ENCODE measurements at places on chromosomes 2 and 18.

DNA sequence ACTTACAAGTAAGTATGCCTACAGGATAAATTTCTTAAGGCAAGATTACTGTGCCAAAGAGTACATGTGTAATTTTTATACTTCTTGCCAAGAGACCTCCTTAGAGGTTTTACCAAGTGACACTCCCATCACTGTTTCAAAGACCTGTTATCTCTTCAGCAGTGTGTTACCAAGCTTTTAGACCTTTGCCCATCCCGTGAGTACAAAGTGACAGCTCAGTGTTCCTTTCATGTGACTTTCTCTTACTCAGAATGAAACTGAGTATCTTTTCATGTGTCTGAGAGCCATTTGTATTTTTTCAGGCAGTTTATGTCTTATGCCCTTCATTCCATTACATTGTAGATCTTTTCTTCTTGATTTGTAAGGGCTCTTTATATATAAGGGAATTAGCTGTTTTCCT, 287.5 kb upstream of the SALL3 start:
- no peak for DNase-seq

- DNase-seq, result no peak
Observed at GRCh38 chr18:2518473-2518872, 52.8 kb downstream of the METTL4 start.

DNA sequence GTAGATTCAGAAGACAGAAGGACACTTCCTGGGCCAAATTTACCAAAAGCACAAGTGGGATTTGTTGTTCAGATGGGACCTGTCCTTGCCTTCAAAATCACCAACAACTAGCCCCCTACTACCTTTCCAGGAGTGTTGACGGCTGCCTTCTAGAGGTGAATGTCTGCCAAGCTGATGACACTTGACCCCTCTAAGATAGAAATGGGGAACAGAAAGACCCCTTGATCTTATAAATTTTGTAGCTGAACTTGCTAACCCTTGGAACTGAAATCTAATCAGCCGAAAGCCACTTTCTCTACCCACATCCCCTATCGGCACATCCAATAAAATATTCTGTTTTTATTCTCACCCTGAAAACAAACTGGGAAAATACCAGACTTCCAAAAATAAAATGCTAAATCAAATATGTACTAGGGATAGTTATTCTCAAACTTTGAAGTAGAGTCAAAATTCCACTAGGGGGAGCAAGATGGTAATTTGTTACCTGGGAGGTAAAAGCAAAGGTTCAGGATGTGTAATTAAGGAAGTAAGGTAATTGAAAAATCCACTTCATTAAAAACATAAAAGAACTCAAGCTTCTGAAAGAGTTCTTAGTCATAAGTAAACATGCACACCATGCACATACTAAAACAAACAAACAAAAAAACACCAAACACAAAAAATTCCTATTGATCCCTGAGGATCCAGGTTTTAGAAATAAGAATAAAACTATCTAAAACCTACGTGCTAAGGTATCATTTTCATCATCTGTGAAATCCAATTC, 119.2 kb downstream of the ANKRD44 start:
- DNase-seq, result no peak

GRCh38 chr2:160752475-160753330, 259.1 kb upstream of the RBMS1 start:
- DNase-seq, result no peak

DNA sequence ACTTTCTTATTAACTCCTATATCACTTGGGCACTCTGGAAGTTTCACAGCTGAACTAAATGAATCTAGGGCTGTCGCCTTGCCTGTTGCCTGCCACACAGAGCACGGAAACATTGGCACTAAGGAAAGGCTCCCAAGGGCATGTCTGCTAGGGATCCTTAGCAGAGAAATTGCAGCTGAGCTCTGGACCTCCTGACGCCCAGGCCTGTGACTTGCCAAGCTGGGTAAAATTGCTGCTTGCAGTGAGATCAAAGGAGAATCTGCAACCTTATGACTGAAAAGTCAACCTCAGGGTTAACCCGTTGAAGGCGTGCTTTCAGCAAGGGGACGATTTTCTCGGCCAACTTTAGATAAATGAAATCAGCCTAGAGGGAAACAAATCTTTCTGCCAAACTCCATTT, 189.8 kb downstream of the NCK2 start:
- peak; percentile 28 for DNase-seq

GRCh38 chr2:212548455-212548819, 9.8 kb upstream of the ERBB4 start:
- no peak for DNase-seq

GRCh38 chr2:219777388-219777787, 150.0 kb downstream of the SLC4A3 start:
- DNase-seq, result no peak

DNA sequence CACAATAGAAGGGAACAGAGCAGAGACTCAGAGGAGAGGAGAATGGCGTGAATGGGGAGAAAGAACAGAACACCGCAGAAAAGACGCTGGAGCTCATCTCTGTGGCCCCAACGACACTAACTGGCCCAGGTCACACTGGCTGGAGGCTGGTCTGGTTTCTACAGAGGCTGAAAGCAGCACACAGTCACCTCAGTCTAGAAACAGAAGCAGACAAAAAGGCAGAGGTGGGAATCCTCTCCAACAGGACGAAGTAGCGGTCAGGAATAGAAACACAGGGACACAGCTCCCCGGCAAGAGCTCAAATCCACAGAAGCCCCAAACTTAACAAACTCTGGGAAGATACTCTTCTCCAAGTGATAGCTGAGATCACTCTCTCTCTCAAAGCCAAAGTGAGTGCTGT, 9.2 kb downstream of the SLC66A2 start:
- DNase-seq, result no peak

DNA sequence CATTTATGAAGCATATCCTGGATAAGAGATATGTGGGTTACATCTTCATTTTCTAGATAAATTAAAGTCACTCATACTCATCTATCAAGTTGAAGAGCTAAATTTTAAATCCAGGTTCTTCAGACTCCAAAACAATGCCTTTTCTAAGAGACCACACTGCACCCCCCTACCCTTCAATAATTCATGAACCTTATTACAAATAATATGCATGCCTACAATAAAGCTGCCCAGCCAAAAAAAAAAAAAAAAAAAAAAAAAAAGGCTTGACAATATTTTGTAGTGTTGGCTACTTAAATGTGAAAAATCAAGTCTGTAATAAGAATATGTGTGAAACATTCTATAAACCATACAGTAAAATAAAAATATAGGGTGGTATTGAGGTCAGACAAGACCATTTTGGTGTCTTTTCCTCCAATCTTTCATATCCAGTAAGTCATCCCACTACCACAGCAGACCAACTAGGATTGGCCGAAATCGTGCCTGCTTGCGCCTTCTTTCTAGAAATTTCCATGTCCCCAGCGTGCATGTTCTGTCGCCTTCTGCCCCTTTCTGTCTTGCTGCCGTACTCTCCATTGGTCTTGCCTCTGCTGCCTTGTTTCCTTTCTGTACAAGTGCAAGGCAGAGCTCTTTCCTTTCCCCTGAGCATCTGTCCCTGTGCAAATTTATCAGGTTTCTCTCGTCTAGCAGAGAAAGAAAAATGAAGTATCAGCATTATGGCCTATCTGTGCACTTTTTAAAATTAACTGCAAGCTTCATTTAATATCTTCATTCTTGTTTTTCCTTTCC, 92.6 kb upstream of the NDUFV2 start:
- DNase-seq, result no peak

- no peak for DNase-seq
Observed at GRCh38 chr2:101644842-101645383, 52.6 kb upstream of the MAP4K4 start.

GRCh38 chr18:35047697-35048292, 6.6 kb downstream of the MAPRE2 start:
- no peak for DNase-seq

DNA sequence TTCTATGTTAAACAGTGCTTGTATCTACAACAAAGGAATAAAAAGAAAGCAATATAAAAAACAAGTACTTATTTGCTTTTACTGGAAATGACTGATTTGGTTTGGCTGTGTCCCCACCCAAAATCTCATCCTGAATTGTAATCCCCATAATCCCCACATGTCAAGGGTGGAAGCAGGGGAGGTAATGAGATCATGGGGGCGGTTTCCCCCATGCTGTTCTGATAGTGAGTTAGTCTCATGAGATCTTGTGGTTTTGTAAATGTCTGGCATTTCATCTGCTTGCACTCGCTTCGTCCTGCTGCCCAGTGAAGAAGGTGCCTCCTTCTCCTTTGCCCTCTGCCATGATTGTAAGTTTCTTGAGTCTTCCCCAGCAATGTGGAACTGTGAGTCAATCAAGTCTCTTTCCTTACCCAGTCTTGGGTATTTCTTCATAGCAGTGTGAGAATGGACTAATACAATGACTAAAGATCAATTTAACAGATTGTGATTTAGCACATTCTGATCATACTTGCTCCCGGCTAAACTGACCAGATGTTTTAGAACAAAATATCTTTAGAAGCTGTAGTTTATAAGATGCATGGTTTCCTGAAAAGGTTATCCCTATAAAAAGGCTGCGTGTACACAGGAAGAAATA, 19.9 kb downstream of the PTH2R start:
- no peak for DNase-seq

GRCh38 chr18:15005313-15006130, 257.6 kb downstream of the ANKRD30B start:
- DNase-seq, result no peak

GRCh38 chr18:71899707-71900472, 644.3 kb downstream of the CBLN2 start:
- DNase-seq, result no peak
